Stimulated activated CD8-positive, alpha-beta memory T cell treated with anti-CD3 and anti-CD28 coated beads, Interleukin-15, amount 100 ng/mL, for 48 hours (primary cell): ENCODE measurements at places on chromosomes 3 and 15.

DNA sequence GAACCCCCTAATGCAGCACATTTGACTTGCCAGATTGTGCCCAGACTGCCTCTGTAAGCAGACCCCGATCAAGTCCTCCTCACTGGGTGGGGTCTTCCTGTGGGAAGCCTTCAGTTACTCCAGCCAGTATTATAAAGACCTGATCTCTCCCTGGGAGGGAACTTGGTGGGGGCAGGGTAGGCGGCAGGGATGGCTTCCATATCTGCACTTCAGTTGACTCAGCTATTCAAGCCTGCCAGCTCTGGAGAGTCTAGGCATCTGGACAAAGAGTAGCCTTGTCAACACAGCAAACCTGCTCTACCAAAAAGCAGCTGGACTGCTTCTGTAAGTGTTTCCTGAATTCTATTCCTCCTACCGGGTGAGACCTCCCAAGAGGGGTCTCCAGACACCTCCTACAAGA lies 21.0 kb upstream of the SLC25A38 start:
- DNase-seq, result no peak

DNA sequence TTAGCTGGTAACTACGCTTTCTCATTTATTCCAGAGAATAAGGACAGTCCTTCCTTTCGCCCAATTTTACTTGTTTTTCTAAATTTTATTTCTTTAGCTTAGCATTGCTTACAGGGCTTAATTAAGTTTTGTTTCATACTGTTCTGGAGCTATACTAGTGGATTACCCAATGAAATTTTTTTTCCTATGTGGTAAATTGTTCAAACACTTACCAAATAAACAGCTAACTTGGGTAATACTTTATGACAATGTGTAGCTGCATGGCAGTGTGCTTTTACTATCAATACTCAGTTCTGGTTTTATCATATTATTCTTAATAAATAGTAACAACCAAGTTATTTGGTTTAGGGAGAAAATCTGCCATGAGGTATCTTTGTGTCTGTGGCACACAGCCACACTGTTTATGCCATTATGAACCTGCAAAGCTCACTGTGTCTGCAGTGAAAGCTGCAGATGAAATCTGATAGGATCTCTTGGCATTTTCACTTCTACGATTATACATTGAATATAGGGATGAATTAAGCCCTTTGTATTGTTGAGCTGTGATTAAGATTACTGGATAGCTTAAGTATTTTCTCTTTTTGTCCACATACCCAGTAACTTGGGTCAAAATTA lies 37.2 kb downstream of the UBE2E2 start:
- DNase-seq, result no peak

GRCh38 chr3:61224823-61225222 lies 26.4 kb downstream of the FHIT start:
- DNase-seq, result no peak

DNA sequence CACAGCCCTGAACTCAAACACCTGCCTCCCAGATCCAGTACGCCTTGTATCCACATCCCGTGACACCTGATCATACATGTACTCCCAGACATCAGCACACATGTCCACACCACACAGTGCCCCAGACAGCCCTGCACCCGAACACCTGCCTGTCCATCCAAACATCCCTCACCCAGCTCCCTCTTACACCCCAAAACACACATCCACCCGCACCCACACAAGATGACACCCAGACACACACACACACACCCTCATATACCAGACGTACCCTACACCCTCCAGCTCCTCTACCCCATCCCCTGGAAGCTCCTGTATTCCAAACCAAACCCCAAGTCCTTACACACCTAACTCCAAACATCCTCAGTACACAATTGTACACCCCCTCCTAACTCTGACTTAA lies 735 bp downstream of the CAMK1 start:
- DNase-seq, result no peak

- DNase-seq, result no peak
These were observed 602.0 kb downstream of the TBL1XR1 start for GRCh38 chr3:176595307-176595706.

DNA sequence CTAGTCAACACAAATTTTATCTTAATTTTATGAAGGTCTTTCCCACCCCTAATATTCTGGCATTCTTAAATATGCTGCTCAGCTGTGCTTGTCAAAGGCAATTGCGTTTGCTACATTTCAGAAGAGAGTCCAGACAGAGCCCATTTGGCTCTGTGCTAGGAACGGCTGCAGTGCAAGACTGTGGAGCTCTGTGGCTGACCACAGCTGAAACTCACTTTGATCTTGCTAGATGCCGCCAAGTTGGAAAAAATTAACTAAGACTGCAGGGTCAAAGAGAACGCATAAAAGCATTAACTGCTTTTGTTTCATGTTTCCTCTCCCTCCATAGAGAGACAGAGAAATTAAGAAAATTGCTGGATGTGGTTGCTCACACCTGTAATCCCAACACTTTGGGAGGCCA lies 7.6 kb upstream of the PPP1R2 start:
- no peak for DNase-seq

DNA sequence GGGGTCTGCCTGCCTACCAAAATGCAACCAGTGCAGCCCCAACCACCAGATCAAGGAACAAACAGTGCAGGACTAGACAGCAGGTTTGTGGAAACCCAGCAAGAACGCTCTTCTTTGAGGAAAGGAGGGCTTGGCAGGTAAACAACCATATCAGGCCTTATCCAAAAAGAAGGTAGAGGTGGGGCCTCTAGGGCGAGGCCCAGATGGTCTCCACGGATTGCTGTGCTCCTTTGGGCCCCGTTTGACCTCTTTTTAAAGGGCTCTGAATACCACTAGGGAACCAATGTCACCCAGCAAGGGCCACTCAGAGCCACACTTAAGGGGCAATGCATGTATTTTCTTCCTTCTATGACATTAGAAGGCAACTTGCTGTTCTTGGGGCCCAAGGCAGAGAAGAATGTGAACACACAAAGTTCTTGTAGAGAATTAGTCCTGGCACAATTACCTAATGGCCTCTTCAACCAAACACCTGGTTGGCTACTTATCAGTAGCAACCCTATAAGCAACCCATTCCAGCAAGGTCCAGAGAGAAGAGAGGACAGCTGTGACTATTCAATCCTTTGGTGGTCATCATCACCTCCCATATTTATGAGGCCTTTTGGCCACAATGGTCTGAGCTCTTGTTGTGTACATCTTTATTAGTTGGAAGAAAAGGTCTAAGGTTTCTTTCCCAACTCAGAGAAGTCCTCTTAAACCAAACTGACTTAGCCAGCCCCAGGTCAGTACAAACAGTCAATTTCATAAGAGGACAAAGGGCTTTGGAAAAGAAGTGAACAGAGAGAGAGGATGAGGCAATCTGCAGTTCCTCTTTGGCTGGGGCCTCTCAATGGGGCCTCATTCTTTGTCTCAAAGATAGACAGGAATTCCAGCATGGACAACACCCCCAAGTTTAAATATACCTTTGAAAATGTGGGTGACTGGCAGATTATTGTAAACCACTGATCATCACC lies 36.0 kb downstream of the FOXP1 start:
- DNase-seq, result no peak

DNA sequence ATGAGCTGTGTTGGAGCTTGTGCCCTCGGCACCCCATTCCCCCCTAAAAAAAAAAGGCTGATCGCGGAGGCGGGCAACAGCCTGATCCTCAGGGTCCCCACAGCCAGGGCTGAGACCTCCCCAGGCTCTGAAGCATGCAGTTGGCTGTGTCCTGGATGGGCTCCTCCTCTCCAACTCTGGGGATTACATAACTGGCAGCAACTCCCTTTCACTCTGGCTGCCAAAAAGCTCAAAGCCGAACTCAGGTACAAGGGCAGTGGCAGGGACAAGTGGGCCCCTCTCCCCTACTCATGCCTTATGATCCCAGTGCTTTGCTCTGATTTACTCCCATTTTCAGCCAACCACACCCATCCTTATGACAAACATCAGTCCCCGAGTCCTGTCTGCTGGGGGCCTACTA lies 18.3 kb downstream of the TPRA1 start:
- no peak for DNase-seq

GRCh38 chr3:28947751-28948150 lies 333.1 kb upstream of the RBMS3 start:
- no peak for DNase-seq

DNA sequence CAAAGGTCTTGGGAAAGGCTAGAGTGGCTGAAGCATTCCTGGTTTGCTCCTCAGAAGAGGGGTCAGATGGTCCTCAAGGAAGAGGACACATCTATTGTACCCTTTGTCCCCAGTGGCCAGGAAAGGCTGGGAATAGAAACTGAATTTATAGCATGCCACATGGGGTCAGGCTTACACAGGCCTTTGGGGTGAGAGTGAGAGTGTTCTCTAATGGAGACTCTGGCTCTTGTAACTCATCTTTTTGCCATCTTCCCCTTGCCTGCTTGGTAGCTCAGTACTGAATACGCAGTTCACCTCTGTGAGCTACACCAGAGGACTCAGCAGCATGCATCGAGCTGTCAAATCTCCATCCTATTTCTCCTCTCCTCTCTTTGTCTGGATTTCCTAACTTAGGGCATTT lies 87.5 kb downstream of the ATP2B2 start:
- no peak for DNase-seq

GRCh38 chr3:191492601-191493000 lies 31.6 kb downstream of the PYDC2 start:
- DNase-seq, result no peak

- no peak for DNase-seq
These were observed 55.8 kb downstream of the POLR2M start for GRCh38 chr15:57762302-57762701.

GRCh38 chr3:15164340-15164739 lies 41.7 kb upstream of the CAPN7 start:
- DNase-seq, result no peak

GRCh38 chr3:25582242-25582641 lies 82.5 kb downstream of the TOP2B start:
- DNase-seq, result no peak

GRCh38 chr3:191848818-191849217 lies 387.9 kb downstream of the PYDC2 start:
- DNase-seq, result no peak

- DNase-seq, result peak; percentile 42
These were observed 488.7 kb upstream of the TPRG1 start for GRCh38 chr3:188683032-188683521.

GRCh38 chr15:68789534-68790241 lies 31.0 kb downstream of the ANP32A start:
- no peak for DNase-seq

- no peak for DNase-seq
These were observed 942.9 kb downstream of the SQOR start for GRCh38 chr15:46577767-46578166.
